ENCODE measurements at places on chromosomes 5 and 9.
A peak's percentile ranks its signal among the peaks of the same experiment; 100 is the strongest.

DNA sequence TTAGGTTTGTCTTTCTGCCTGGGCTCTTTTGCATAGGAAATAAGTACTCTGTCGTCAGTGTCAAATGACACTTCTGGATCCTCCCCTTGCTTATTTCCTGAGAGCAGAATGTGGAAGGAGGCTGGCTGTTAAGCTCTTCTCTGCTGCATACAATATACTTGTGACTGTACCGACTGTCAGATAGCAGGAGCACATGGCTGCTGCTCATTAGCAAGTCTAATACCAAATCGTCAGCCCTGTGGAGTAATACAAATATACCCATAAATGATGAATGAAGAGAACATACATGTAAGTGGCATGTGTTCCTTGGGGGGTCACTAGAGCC, at the start of gene GPR151:
Gene GPR151 (minus strand): TSS at position 40 of the 325 bp plus-strand sequence. CDS start 77 bp downstream, outside the sequence.
- no peak for DNase-seq

GRCh38 chr5:42168091-42168670, 243.1 kb downstream of the FBXO4 start:
- no peak for DNase-seq

DNA sequence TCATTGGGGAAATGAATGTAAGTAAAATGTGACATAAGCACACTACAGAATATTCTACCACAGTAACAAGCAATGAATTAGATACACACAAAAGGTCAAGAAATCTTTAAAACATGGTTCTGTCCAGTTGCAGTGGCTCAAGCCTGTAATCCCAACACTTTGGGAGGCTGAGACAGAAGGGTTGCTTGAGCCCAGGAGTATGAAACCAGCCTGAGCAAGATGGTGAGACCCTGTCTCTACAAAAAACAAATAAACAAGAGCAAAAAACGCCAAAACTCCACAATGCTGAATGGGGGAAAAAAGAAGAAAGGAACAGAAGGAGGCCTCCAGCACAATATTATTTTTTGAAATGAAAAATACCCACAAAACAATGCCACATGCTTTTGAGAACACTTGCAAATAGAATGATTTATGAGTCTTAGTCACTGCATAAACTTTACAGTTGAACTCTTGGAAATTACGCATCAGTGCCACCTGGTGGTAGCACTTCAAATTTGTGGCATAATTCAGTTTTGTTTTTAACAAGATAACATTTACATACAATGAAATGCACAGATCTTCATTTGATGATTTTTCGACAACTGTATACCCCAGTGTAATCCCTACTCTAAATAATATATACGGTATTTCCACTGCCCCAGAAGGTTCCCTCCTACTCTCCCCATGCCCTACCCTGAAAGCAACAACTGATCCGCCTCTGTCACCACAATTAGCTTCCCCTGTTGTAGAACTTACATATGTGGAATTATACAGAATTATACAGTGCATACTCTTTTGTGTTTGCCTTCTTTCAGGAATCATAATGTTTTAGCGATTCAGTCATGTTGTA, 14.4 kb upstream of the SPINK4 start:
- DNase-seq, result peak; percentile 65

GRCh38 chr5:180553530-180553929, 37.8 kb downstream of the SCGB3A1 start:
- no peak for DNase-seq

GRCh38 chr5:116544531-116545241, 29.9 kb downstream of the SEMA6A start:
- no peak for DNase-seq

GRCh38 chr5:96197347-96197746, 235.7 kb upstream of the ELL2 start:
- DNase-seq, result no peak

GRCh38 chr9:97397220-97397619, 14.7 kb upstream of the TDRD7 start:
- no peak for DNase-seq

DNA sequence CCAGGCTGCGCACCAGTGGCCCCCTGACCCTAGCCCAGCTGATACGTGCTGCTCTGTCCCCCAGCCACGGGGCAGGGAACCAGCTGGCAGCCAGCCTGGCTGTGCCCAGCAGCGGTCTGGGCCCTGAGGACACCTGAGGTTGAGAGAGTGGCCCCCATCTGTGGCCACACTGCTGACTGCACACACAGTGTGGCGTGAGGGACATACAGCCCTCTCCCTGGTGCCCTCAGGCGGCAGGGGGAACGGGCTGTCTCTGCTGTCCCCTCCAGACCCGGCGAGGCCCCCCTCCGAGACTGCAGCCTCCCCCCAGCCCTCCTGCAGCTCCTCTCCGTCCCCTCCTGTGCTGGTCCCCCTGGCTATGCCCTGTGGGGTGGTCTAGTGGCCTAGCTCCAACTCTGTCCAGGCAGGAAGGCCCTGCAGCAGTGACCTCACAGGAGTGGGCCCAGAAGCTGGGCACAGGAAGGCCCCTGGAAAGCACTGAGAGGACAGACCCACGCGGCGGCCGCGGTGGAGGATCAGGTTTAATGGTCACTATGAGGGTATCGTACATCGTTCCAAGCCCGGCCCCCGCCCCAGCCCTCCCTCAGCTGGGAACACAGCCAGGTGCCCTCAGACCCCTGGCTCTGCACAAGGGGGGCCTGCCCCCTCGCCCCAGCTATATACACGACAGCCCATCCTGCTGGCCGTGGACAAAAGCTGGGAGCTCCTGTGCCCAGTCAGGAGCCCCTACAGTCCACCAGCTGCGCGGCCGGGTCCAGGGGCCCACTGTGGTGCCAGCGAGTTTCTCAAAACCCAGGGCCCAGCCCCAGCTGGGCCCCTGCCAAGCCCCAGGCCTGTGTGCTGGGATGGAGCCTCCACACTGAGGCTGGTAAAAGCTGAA, 6.8 kb upstream of the ENTPD8 start:
- no peak for DNase-seq

- DNase-seq, result no peak
Observed at GRCh38 chr5:24363789-24364481, 280.8 kb downstream of the CDH10 start.

Data from right renal pelvis (tissue), 4 donors.